ENCODE measurements at places on chromosomes 2 and 18.
A peak's percentile ranks its signal among the peaks of the same experiment; 100 is the strongest.

GRCh38 chr18:74551936-74552555 lies 17.7 kb downstream of the CNDP1 start:
- no peak overlapping the region for H3K4me3 ChIP-seq
- no peaks in the 10 kb centered on the region for H3K36me3 ChIP-seq
- H3K27ac ChIP-seq: no peak overlapping the region

DNA sequence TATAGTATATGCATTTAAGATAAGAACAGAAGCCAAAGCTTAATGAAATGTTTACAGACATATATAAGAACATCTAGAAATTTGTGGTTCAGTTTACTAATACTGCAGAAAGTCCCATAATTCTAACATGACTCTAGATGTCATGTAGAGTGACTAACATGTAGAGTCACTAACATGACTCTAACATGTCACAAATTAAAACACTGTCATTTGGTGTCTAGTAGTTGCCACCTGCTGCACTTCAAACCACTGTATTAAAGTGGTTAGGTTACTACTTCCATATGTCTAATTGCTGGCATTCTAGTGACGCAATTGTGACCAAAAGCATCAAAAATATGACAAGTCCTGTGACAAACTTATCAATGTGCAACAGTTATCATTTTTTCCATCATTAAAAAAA lies 100.2 kb upstream of the WDR75 start:
- no peak for DNase-seq
- H3K36me3 ChIP-seq: no peaks in the 10 kb centered on the region
- H3K27ac ChIP-seq: no peak overlapping the region
- H3K4me1 ChIP-seq: no peaks in the 10 kb centered on the region

DNA sequence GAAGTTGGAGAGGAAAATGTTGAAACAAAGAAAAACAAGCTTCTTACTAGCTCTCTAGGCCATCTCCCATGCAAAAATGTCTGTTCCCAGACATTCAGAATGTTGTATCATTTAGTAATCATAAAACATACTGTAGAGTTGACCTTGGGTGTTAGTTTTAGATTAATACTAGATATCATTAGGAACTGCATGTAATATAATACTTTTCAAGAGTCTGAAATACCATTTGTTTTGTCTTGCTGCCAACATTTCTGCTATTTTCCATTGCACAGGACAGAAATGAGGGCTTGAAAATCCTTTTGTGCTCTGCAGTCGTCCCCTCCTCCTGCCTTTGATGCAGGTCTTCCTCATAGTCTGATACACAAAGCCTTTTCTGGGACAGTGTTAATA lies 89.5 kb upstream of the RBMS1 start:
- no peaks in the 10 kb centered on the region for H3K36me3 ChIP-seq
- H3K27ac ChIP-seq: no peak overlapping the region
- peaks cover 17% of the 10 kb centered on the region for H3K4me1 ChIP-seq
- H3K4me3 ChIP-seq: no peak overlapping the region
- H3K27me3 ChIP-seq: no peaks in the 10 kb centered on the region
- DNase-seq: peak; percentile 11

GRCh38 chr2:128401680-128402079 lies 83.0 kb upstream of the HS6ST1 start:
- no peak for DNase-seq
- H3K4me1 ChIP-seq: no peaks in the 10 kb centered on the region
- no peak overlapping the region for H3K4me3 ChIP-seq

- no peak overlapping the region for H3K27ac ChIP-seq
- no peak overlapping the region for H3K4me3 ChIP-seq
- no peaks in the 10 kb centered on the region for H3K4me1 ChIP-seq
- no peaks in the 10 kb centered on the region for H3K36me3 ChIP-seq
Observed at GRCh38 chr2:225531559-225531958, 132.0 kb downstream of the NYAP2 start.

- H3K27ac ChIP-seq: no peak overlapping the region
- H3K4me1 ChIP-seq: no peaks in the 10 kb centered on the region
- DNase-seq: no peak
- H3K27me3 ChIP-seq: no peaks in the 10 kb centered on the region
- no peak overlapping the region for H3K4me3 ChIP-seq
- H3K36me3 ChIP-seq: no peaks in the 10 kb centered on the region
Observed at GRCh38 chr2:118525346-118525745, 322.1 kb downstream of the EN1 start.
